ENCODE measurements at places on chromosomes 4 and X. TPM values are rescaled to one million over a fixed set of nuclear protein-coding genes. Genes with fewer than 3 reads are reported as not detected.

Gene SHISA3
- total RNA-seq, result 0.58 TPM

Gene DKK2
- total RNA-seq, result not detected

Gene DNAAF6
- not detected for total RNA-seq

Gene SPCS3
- 54.8 TPM for total RNA-seq

Gene MSX1
- 6.3 TPM for total RNA-seq

Gene ABCG2
- total RNA-seq, result 37.4 TPM

Gene CD40LG
- total RNA-seq, result not detected

Gene SORBS2
- 23.8 TPM for total RNA-seq

Gene NUDT10
- 0.50 TPM for total RNA-seq

Gene GAGE12F
- not detected for total RNA-seq

Data from NCI-H460 (cell line).